ENCODE measurements at places on chromosomes 7 and 10.
A peak's percentile ranks its signal among the peaks of the same experiment; 100 is the strongest.

DNA sequence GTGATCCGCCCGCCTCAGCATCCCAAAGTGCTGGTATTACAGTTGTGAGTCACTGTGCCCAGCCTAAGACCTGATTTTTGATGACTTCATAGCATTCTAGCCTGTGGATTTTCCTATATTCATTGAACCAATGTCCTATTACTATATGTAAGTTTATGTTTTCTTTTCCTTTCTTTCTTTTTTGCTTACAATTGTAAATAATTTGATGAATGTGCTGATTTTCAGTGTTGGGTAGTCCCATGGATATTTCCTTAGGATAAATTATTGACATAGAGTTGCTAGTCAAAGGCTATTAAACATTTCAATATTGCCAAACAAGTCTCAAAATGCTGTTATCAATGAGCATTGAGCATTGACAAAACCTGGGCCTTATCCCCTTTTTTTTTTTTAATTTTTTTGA lies 9.9 kb upstream of the PHYH start:
- H3K27me3 ChIP-seq: peaks cover 5% of the 10 kb centered on the region
- DNase-seq: no peak
- no peak overlapping the region for H3K27ac ChIP-seq
- H3K4me3 ChIP-seq: no peak overlapping the region
- no peaks in the 10 kb centered on the region for H3K4me1 ChIP-seq
- H3K36me3 ChIP-seq: no peaks in the 10 kb centered on the region

GRCh38 chr7:156751319-156751718 lies 110.7 kb downstream of the RNF32 start:
- H3K36me3 ChIP-seq: peaks cover 5% of the 10 kb centered on the region
- H3K27me3 ChIP-seq: no peaks in the 10 kb centered on the region
- H3K27ac ChIP-seq: no peak overlapping the region
- no peak overlapping the region for H3K4me3 ChIP-seq

DNA sequence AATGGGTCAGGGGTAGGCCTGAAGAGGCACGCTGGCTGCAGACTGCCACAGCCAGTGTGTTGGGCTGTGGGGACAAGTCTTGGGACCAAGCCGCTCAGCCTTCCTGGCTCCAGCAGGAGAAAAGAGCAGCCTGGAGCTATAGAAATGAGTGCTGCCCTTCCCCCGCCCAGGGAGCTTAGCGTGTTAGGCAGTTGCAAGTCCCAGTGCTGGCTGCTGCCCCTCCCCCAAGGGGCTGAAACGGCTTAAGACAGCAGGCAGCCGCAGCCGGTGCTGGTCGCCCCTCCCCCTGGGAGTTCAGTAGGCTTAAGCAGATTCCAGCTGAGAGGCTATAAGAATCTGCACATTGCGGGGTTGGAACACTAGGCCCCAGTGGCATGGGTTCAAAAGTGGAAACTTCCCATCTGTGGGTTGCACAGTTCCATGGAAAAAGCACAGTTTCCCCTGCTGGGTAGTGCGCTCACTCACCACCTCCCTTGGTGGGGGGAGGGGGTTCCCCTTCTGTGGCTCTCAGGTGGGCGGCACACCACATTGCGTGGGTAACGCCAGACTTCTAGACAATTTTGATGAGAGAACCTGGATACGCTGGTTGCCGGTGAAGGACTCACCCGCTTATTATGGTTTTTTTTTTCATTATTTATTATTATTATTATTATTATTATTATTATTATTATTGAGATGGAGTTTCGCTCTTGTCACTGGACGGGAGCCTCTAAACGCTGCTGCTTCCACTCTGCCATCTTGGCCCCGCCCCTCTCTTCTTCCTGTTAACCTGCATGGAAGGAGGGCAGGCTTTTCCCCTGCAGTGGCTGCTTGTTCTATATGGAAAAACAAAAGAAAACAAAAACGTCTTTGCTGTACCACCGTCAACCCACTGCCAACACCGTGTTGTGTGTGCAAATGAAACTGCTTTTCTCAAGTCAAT lies 151.1 kb downstream of the CXCL12 start:
- H3K4me3 ChIP-seq: peak overlapping the region; percentile 62
- H3K36me3 ChIP-seq: peaks cover 21% of the 10 kb centered on the region
- peaks cover 12% of the 10 kb centered on the region for H3K27me3 ChIP-seq

DNA sequence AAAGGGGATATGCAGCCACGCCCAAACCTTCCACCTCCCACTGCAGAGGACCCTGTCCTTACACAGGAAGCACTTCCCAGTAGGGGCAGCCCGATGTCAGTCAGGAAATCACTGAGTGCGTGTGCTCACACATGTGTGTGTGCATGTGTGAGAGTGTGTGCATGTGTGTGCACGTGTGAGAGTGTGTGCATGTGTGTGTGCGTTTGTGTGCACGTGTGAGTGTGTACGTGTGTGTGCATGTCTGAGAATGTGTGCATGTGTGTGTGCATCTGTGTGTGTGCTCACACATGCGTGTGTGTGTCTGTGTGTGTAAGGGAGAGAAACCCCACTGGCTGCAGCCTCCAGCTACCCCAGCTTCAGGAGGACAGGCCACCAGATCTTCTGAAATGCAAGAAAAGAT lies 229.3 kb downstream of the KCNMA1 start:
- no peak overlapping the region for H3K4me3 ChIP-seq
- peaks cover 36% of the 10 kb centered on the region for H3K4me1 ChIP-seq
- no peak for DNase-seq
- H3K27me3 ChIP-seq: peaks cover 29% of the 10 kb centered on the region

DNA sequence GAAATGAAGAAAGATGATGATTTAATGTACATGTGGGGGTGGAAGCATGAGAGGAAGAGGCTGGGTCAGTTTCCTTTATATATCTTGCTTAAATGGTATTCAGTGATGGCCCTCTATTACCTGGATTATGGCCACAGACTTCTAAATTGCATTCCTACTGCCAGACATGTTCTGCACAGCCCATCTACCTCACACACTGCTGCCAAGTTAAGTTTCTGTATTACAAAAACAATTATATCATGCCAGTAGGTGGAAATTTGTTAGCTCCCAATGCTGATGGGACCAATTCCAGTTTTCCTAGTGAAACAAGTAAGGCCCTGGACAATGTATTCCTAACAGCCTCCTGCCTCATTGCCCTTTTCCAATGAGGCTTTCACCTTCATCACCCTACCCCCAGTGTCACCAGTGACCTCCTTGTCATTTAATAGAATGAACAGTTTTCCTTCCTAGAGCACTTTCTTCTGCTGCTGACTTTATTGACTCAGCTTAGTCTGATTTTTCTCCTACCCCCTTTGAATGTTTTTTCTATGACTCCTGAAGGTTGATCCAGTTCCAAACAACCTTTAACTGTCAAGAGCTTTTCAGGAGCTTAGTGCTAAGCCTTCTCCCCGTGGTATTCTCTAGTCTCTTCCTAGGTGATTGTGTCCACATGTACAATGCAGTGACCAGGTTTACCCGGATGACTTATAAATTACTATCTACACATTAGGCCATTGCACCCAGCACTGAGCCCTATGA lies 316.6 kb upstream of the ANKRD30A start:
- no peak overlapping the region for H3K4me3 ChIP-seq
- no peaks in the 10 kb centered on the region for H3K4me1 ChIP-seq
- H3K27ac ChIP-seq: no peak overlapping the region
- H3K36me3 ChIP-seq: no peaks in the 10 kb centered on the region
- DNase-seq: no peak

GRCh38 chr10:28367929-28368484 lies 65.1 kb upstream of the MPP7 start:
- peaks cover 5% of the 10 kb centered on the region for H3K4me1 ChIP-seq
- H3K27ac ChIP-seq: no peak overlapping the region
- DNase-seq: no peak
- H3K27me3 ChIP-seq: peaks cover 9% of the 10 kb centered on the region
- no peak overlapping the region for H3K4me3 ChIP-seq

DNA sequence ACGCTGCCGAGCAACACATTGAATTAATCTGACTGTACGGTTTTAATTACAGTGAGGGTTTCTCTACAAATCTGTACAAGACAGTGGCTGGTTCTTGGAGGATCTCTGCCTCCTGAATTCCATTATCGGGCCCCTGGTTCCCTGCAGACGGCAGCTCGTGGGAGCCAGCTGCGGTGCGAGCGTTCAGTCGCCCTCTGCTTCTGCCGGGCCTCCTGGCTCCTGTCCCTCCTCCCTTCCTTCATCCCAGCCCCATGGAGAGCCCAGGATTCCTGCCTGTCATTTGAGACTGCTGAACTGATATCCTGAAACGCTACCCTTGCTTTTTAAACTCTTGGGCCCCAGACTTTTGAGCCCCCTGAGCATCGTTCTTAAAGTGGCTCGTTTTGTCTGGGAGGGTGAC lies 6.6 kb upstream of the DLX6 start:
- DNase-seq: no peak
- H3K4me3 ChIP-seq: no peak overlapping the region
- H3K27me3 ChIP-seq: peaks cover 100% of the 10 kb centered on the region
- H3K36me3 ChIP-seq: no peaks in the 10 kb centered on the region
- H3K27ac ChIP-seq: no peak overlapping the region

DNA sequence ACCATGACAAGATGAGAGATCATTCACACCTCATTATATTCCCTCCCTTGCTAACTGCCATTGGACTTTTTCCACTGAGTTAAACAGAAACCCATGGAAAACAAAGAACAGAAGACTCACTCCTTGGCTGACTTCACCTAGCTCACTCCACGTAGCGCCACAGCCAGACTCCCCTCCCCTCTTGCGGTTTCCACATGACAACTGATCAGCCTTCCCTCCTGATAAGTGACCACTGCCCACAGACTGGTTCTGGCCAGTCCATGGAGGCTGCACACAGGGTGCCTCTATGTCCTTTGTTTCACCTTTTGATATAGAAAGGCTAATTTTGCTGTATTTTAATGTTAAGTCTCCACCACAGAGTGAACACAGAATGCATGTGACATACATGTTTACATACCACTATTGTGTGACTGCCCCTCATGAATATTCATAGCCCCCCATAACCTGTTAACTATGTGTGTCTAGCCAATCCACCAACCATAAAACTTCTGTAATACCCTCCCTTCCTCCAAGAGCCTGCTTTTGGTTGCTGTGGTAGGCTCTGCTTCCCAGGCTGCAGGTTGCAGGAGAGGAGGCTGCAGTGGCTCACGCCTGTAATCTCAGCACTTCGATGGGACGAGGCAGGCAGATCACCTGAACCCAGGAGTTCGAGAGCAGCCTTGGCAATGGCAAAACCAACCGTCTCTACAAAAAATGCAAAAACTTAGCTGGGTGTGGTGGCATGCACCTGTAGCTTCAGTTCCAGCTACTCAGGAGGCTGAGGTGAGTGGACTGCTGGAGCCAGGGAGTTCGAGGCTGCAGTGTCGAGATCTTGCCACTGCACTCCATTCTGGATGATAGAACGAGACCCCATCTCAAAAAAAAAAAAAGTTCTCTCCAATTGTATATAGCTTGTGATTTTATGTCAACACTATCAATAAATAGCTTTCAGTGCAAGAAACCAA lies 10.0 kb upstream of the IFIT5 start:
- no peaks in the 10 kb centered on the region for H3K4me1 ChIP-seq
- H3K27ac ChIP-seq: peak overlapping the region; percentile 26
- H3K36me3 ChIP-seq: peaks cover 85% of the 10 kb centered on the region
- no peak for DNase-seq

DNA sequence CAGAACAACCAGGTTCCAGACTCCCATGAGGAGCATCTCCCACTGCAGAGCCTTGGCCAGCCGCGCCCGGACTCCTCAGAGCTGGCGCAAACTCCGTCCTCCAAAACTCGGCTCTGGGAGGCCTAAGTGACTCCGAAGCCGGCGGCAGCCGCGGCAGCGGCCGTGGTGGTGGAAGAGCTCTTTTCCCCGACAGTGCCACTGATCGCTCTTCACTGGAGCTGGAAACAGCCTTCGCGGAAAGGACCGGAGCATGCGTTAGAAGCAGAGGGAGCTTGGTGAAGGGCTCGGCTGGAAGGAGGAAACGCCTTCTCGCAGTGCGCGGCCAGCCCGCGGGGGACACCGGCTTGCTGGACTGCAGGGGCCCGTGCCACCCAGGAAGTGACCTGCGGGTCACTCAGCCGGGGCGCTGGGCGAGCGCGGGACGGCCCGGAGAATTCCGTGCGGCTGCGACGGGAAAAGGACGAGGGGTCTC lies 5.0 kb upstream of the HOXA13 start:
- peak; percentile 60 for DNase-seq
- peak overlapping the region; percentile 72 for H3K4me3 ChIP-seq
- H3K36me3 ChIP-seq: no peaks in the 10 kb centered on the region
- H3K4me1 ChIP-seq: peaks cover 26% of the 10 kb centered on the region

DNA sequence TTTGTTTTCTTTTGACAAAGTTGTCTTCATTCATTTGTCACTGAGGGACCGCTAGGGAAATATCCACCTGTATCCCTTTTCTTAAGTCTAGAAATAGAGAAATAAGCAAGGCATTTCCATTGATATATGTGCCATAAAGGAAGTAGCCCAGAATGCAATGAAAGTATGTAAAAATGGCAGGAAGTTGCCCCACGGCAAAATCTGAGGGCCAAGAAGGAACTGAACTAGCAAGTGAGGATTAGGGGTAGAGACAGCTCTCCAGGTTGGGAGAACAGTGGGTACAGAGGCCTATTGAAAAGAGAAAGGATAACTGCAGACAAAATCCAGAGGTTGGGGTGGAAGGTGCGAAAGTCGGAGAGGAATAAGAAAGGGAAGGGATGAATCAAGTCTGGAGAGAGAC lies 56.6 kb upstream of the TOMM7 start:
- no peaks in the 10 kb centered on the region for H3K36me3 ChIP-seq
- peaks cover 3% of the 10 kb centered on the region for H3K27me3 ChIP-seq
- H3K4me1 ChIP-seq: peaks cover 15% of the 10 kb centered on the region
- no peak overlapping the region for H3K4me3 ChIP-seq

DNA sequence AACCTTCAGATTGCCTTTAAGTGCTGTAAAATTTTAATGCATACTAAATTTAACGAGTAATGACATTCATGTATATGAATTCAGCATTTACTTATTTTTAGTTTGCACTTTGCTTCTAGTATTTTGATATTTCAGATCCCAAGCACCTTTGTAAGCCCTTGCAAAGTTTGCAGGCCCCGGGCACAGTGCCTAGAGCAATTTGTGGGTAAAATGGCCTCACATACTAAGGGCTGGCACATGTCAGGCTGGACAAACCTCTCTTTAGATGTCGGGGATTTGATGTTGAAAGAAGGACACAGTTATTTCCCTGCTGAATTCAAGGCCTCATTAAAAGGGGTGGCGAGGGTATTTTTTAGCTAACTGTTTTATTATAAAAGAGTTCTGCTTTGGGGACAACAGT lies 270.3 kb upstream of the HABP2 start:
- peaks cover 22% of the 10 kb centered on the region for H3K4me1 ChIP-seq
- peaks cover 6% of the 10 kb centered on the region for H3K27me3 ChIP-seq
- H3K27ac ChIP-seq: no peak overlapping the region
- DNase-seq: no peak
- peaks cover 5% of the 10 kb centered on the region for H3K36me3 ChIP-seq
- no peak overlapping the region for H3K4me3 ChIP-seq

- H3K4me1 ChIP-seq: peaks cover 7% of the 10 kb centered on the region
- H3K27ac ChIP-seq: no peak overlapping the region
- peaks cover 23% of the 10 kb centered on the region for H3K36me3 ChIP-seq
- no peak overlapping the region for H3K4me3 ChIP-seq
Measured at GRCh38 chr7:151558575-151558974, 38.9 kb upstream of the RHEB start.

GRCh38 chr7:134710854-134711624 lies 64.4 kb downstream of the BPGM start:
- no peak for DNase-seq
- H3K4me1 ChIP-seq: no peaks in the 10 kb centered on the region
- no peak overlapping the region for H3K4me3 ChIP-seq

GRCh38 chr7:30057741-30058140 lies 29.5 kb downstream of the PLEKHA8 start:
- H3K4me3 ChIP-seq: no peak overlapping the region
- no peak for DNase-seq
- no peaks in the 10 kb centered on the region for H3K27me3 ChIP-seq
- peaks cover 90% of the 10 kb centered on the region for H3K36me3 ChIP-seq
- H3K4me1 ChIP-seq: no peaks in the 10 kb centered on the region

GRCh38 chr7:44258865-44259546 lies 58.2 kb downstream of the YKT6 start:
- H3K4me3 ChIP-seq: no peak overlapping the region
- H3K27ac ChIP-seq: no peak overlapping the region
- H3K27me3 ChIP-seq: peaks cover 11% of the 10 kb centered on the region
- peaks cover 62% of the 10 kb centered on the region for H3K4me1 ChIP-seq
